Stimulated activated CD4-positive, alpha-beta T cell treated with anti-CD3 and anti-CD28 coated beads, Interleukin-4, amount 100 ng/mL, for 48 hours (primary cell): ENCODE measurements at places on chromosomes 3 and 15.

DNA sequence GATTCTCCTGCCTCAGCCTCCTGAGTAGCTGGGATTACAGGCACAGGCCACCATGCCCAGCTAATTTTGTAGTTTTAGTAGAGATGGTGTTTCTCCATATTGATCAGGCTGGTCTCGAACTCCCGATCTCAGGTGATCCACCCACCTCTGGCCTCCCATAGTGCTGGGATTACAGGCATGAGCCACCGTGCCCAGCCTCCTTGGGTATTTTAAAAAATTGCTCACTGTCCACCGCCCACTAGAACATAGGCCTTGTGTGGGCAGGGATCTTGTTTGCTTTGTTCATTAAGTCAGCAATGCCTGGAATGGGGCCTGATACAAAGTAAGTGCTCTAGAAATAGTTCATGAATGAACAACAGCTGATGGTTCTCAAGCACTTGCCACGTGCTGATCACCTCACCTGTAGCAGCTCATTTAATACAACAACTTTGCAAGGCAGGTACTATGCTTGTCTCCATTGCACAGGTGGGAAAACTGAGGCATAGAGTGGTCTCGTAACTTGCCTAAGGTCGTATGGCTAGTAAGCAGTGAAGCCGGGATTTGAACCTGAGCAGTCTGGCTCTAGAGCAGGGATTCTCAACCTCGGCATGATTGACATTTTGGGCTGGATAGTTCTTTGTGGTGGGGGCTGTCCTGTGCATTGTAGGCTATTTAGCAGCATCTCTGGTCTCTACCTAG lies 12.7 kb upstream of the CTSH start:
- DNase-seq: no peak

DNA sequence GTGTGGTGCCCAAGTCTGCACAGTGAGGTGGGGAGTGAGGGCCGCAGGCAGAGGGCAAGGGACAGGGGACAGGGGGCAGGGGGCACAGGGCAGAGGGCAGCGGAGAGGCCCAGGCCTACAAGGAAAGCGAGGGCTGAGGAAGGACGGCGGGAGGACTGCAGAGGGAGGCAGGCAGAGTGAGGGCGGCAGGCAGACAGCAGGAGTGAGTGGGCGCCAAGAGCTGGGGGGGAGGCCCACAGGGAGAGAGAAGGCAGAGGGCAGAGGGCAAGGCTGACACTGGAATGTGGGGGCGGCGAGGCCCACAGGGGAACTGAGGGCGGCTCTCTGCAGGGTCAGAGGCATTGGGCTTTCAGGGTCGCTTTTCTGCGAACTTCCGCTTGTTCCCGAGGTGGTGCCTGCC lies 267.8 kb upstream of the NDN start:
- DNase-seq: no peak

DNA sequence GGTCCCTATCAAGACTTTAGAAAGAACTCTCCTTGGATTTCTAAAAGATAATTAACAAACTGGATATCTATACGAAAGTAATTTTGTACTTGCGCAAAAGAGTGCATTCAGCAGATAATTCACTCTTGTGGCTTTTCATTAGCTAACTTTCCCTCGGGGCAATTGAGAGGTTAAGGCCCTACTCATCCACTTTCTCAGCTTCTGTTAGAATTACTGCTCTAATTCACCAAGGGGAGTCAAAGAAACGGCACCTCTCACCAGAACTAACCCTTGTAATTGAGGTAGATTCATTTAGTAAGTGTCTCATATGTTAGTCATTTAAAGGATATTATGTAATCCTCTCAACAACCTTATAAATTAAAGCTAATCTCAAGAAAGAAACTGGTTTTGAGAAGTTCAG lies 22.5 kb upstream of the MB21D2 start:
- DNase-seq: no peak

- DNase-seq: no peak
Observed at GRCh38 chr15:38536201-38536676, 28.4 kb downstream of the RASGRP1 start.

GRCh38 chr3:107740992-107741896 lies 218.5 kb downstream of the BBX start:
- DNase-seq: no peak

DNA sequence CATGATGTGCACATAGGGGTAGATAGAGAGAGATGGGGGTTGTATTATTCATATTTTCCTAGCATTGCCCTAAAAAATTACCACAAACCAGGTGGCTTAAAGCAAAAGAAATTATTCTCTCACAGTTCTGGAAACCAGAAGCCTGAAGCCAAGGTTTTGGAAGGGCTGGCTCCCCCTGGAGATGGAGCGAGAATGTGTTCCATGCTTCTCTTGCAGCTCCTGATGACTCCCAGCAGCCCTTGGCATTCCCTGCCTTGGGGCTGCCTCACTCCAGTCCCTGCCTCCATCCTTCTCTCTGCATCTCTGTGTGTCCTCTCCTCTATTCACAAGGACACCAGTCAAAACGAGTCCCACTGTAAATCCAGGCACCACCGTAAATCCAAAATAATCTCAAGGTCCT lies 91.5 kb upstream of the FAM174B start:
- no peak for DNase-seq

- DNase-seq: no peak
Observed at GRCh38 chr3:21398461-21398860, 352.5 kb downstream of the ZNF385D start.

DNA sequence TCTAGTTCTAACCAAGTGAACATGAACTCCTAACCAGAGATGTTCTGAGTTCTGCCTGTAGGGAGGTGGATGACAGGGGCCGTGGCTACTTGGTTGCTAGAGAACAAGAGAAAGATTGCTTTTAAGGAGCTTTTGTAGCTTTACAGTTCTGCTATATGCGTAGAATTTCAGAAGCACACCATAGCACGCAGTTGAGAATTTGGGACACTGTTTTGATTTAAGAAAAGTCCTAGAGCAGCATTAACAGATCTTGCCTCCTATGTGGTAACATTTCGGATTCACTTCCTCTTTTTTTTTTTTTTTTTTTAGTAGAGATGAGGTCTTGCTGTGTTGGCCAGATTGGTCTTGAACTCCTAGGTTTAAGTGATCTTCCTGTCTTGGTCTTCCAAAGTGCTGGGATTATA lies 181.7 kb downstream of the TCF12 start:
- no peak for DNase-seq

GRCh38 chr15:67794832-67795574 lies 30.3 kb upstream of the SKOR1 start:
- DNase-seq: peak; percentile 51

GRCh38 chr3:78726545-78726944 lies 1041.3 kb downstream of the ROBO1 start:
- DNase-seq: no peak

- DNase-seq: no peak
Observed at GRCh38 chr15:64901914-64902313, 9.8 kb upstream of the ANKDD1A start.

DNA sequence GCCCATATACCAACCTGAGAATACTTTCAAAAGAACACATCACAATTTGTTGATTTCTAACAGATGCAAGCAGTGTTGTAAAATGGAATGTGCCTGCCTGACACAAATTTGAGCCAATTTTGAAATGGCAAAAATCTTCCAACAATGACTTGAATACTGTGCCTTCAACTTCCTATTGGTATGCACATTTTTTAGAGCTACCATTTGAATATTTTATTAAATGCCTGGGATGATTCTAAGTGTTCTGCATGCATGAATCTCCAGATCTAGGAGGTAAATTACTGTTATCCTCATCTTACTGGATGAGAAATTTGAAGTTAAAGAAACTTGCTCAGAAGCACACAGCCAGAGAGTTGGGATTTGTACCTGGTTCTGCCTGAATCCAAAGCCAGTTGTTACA lies 282.8 kb upstream of the LRRN1 start:
- DNase-seq: no peak

- no peak for DNase-seq
Observed at GRCh38 chr3:25027650-25028049, 400.4 kb upstream of the RARB start.

DNA sequence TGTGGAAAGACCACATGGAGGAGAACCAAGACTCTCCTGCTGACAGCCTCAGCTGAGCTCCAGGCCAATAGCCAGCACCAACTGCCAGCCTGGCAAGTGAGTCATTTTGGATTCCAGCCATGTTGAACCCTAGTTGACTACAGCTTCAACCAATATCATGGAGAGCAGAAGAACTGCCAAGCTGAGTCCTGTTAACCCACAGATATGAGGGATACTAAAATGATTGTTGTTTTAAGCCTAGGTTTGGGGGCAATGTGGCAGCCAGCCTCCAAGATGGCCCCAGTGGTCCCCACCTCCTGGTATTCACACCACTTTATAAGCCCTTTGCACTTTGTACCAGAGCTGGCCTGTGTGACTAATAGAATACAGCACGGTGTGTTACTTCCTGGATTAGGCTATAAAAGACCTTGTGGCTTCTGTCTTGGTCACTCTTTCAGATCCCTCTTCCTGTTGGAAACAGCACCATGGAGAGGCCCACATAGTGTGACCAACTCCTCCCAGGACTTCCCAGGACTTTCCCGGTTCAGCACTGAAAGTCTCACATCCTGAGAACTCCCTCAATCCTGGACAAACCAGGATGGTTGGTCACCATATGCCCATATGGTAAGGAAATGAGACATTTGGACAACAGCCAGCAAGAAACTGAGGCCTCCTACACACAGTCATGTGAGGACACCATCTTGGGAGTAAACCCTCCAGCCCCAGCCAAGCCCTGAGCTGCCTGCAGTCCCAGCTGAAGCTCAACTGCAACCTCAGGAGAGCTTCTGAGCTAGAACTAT lies 32.4 kb upstream of the CDV3 start:
- no peak for DNase-seq

GRCh38 chr15:31453558-31454318 lies 127.1 kb downstream of the KLF13 start:
- no peak for DNase-seq

GRCh38 chr3:183822631-183823030 lies 2.7 kb downstream of the MAP6D1 start:
- DNase-seq: no peak
